ENCODE measurements at places on chromosomes 2 and 18. TPM values are rescaled to one million over a fixed set of nuclear protein-coding genes. Genes with fewer than 3 reads are reported as not detected.

DNA sequence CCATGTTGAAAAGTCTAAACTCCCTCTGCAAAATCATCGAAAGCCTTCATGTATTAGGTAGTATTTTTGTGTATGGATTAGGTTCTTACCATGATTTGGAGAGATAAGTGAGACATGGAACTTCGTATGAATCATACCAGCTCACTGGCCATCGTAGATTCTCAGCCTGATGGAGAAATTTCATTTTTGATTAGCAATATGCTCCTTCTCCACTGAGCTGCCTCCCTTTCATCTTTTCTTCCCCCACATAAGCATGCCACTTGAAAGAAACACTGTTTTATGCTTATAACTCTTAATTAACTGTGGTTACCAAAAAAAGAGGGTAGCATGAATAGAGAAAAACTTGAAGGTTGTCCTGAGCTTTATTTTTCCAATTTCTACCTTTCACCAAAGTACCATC, 111.9 kb downstream of the NCK2 start:
- DNase-seq, result no peak

- no peak for DNase-seq
These were observed 143.3 kb upstream of the LYPD6 start for GRCh38 chr2:149187057-149187456.

ALK gene
- not detected for total RNA-seq

COPS8 gene
- total RNA-seq, result 98.0 TPM

Measured in fibroblast of villous mesenchyme (primary cell).